CD4-positive, alpha-beta T cell treated with Interleukin-12 subunit alpha and Interleukin-12 subunit beta, for 1 hour (primary cell): ENCODE measurements at places on chromosomes 16 and 17.

GRCh38 chr16:55835581-55835980 is 2.7 kb upstream of the CES1 start:
- no peak for DNase-seq

DNA sequence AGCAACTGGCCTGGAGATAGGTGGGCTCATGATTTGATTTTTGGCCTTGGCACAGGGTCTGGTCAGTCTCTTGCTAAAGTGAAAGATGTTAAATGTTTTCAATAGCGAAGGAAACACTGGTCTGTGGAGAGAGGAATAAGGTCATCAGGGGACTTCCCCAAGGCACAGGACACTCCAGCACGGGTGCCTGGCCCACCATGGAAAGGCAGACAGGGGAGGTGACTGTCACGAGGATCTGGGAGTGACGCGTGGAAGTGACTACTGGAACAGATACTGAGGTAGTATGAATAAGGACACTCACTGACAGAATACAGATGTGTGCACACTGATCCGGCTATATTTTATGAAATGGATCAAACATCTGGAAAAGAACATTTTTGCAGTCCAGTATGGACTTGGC is 16.7 kb upstream of the ICAM2 start:
- DNase-seq = no peak

DNA sequence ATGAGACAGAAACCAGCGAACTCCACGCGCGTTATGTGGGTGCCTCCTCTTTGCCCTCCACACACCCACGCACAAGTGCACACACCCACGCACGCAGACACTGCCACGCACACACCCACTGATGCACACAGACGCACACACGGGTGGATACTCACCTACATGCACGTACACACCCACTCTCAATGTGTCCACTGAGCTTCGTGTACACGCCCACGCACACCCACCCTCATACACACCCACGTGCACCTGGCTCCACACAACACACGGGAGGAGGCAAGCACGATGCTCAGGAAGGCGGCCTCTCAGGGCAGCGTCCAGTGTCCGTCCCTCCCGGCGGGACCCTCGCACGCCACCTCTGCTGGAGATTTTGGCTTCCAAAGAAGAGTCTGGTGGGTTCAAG is 4.2 kb downstream of the RFNG start:
- no peak for DNase-seq

GRCh38 chr17:73643001-73643851 is 1.0 kb downstream of the SDK2 start:
- peak; percentile 15 for DNase-seq

DNA sequence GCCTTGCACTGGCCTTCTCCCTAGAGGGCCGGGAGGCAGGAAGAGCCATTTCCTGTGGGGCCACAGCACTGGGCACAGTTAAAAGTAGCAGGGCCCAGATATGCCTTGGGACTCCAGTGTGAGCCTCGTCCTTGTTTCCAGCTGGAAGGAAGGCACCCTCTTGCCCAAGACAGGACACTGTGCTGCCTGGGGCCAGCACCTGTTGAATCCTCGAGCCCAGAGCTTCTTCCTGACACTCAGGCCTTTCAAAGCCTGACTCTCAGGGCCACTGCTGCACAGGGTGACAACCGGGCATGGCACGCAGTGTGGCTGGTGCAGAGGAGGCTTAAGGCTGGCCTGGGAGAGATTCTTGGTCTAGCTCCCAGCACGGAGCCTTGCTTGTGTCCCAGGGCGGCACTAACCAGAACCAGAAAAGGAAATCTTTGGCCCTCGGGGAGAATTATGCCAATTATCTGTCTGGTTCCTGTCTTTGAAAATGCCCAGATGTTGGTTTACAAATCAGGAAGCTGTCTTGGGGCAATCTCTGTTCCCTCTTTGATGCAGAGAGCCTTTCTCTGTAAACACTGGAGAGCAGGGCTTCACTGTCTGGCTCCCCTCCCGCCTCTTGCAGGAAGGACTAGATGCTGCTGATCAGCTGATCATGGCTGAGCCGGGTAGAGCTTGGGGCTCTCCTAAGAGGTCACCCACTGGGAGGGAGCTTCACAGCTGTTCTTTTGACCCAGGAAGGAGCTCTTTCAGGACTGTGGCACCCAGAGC is 11.1 kb downstream of the LDHD start:
- peak; percentile 25 for DNase-seq

GRCh38 chr17:51132964-51133319 is 12.3 kb upstream of the SPAG9 start:
- DNase-seq = no peak

- DNase-seq = no peak
Observed at GRCh38 chr16:3051494-3051893, 5.1 kb downstream of the MMP25 start.

- DNase-seq = no peak
Observed at GRCh38 chr17:76707985-76708807, 2.6 kb downstream of the MXRA7 start.

DNA sequence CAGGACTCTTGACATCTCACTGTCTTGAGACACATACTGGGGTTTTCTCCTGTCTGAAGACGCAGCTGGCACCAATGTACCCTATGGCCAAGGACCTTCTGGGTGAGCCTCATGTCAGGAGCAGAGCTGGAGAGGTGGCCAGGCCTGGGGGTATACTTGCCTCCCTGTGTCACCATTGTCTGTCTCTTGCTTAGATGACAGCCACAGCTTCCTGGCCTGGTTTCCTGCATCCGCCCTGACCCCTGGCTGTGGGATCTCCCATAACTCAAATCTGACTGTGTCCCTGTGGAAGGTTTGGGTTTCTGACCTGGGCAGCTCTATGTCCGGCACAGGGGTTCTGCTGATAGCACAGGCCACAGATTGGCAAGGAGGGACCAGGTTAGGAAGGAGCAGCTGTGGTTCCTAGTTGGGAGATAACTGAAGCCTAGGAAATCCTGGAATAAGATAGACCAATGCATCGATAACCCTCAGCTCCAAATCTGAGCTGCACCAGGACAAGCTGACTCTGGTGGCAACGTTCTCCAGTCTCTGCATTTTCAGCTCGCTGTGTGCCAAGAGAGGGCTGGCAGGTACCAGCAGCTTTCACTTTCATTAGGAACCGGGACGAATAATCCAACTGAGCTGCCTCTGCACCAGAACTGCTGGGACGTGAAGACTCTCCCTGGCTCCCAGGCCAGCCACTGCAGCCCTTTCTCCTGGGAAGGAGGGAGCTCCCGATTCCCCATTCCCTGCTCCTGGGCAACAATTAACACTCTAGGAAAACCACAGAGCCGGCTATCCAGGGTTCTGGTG is 5.0 kb downstream of the DEXI start:
- peak; percentile 11 for DNase-seq

DNA sequence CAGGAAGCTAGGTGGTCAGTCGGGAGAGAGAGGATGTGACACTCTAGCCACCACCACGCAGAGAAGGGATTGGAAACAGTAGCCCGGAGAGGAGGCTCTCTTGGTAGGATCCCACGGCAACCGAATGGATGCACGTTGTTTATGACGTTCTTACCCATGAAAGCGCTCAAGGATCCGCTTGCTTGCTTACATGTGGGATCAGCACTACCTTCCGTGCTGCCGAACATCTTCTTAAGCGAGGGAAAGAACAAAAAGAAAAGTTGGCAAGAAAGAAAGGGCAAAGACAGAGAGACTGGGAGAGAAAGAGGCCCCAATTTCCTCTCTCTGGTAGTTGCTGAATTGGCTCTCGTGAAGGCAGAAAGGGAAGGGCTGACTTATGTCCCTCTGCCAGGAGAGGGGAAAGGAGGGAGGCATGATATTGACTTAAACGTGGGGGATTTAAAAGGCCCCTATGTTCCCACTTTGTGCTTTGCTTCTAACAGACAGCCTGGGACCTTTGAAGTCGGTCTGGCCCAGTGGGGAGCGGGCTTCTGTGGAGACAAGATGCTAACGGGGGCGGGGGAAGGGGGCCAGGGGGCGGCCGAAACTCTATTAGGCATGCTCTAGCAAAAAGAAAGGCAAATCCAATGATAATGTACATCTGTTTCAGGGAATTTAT is 35.4 kb downstream of the SNX20 start:
- no peak for DNase-seq

GRCh38 chr16:53081032-53081424 is 26.2 kb downstream of the CHD9 start:
- no peak for DNase-seq

DNA sequence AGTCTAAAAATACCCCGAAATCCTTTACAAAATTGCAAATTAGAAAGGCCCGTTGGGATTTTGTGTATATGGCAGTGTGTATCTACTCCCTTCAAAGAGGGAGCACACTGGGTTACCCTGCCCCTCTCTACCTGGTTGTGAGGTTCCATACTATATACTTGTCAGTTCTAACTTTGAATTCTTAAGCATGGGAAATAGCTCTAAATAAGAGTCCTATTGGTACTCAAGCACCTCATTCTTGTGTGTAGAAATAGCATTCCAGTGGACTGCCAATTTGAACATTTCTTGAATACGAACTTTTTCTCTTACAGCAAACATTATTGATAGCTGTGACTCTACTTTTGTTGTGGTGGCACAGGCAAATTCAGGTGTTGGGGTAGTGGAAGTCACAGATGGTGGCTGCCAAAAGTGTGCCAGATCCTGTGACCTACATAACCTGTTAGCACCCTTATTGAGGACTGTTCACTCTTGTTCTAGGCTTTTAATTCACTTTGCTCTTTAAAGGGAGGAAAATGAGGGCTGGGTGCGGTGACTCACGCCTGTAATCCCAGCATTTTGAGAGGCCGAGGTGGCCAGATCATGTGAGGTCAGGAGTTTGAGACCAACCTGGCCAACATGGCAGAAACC is 16.1 kb downstream of the ESRP2 start:
- no peak for DNase-seq

- DNase-seq = no peak
Observed at GRCh38 chr16:25606069-25606468, 85.7 kb upstream of the HS3ST4 start.

DNA sequence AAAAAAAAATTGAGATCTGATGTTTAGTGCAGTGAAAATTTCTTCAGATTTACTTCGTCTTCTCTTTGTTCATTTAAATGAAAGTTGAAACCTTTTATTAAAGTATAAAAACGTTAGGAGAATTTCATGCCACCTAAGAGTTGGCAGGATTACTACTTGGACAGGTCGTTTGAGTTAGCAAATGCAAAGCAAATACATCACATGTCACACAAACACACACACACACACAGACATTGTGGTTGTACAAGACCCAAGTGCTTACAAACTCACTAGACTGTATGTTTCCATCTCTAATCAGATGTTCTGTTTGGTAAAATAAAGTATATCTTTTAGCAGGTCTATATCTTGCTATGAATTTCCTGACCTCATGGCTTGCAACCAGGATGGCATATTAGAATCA is 185.6 kb upstream of the COX10 start:
- no peak for DNase-seq

GRCh38 chr16:46555951-46556350 is 65.2 kb downstream of the SHCBP1 start:
- no peak for DNase-seq

DNA sequence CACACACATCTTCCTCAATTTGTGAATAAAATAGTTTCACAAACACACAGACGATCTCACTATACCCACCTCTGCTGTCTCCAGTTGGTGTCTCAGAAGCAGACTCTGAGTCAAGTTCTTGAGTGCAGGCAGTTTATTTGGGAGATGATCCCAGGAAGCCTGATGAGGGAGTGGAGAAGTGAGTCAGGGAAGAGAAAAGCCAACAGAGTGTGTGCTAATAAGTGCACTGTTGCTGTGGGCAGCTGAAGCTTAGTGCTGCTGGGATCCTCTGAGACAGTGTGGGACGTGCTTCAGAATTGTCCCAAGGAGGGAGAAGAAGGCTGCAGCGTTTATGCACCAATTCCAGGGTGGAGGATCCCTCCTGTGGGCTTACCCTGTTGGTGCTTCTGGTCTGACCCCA is 423.2 kb upstream of the C16orf82 start:
- no peak for DNase-seq

DNA sequence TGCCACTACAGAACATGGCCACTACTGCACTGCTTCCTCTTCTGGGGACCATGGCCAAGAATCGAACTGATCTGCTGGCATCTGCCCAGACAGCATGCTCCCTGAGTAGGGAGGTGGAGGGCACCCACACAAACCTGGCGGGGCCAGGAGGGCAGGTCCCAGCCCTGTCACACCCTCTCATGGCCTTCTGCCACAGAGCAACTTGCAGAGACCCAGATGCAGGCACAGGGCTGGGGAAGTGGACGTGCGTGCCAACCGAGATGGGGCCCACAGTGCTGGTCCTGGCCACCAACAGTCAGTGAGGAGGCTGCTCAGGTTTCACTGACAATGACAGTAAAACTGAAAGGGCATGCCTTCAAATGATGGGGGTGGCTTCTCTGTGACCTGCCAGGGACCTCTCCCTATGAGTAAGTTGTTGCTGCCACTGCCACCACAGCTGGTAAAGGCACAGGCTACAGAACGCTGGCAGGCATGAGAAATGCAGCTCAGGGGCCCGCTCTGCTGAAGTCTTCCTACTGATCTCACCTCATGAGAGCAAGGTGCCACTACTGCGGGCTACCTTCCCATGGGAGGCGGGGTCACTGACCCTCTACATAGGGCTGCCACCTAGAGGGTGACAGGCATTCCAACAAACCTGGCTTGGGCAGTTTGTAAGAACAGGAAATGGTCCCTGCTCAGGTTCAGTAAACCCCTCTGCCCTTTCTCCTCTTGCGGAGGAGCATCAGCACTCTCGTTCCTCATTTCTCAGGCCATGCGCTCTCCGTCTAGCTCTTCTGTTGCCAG is 15.5 kb downstream of the HIC1 start:
- peak; percentile 26 for DNase-seq

GRCh38 chr16:59913666-59914065 is 1179.5 kb upstream of the GOT2 start:
- no peak for DNase-seq

DNA sequence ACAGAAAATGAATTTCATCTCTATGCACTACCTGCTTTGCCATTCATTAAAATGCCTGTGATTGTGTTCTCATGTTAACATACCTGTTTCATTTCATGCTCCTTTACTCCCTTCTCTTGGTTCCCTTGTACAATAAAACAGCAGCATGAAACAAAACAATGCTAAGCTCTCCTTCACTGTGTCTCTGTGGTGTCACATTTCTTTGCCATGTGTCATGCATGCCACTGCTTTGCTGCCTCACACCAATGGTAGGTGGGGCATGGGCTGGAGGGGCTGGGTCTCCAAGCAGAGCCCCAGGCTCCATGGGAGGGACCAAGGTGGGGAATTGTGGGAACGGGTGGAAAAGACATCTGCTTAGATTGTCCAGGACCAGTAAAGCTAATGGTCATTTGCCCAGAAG is 83.6 kb downstream of the RGS9 start:
- no peak for DNase-seq

DNA sequence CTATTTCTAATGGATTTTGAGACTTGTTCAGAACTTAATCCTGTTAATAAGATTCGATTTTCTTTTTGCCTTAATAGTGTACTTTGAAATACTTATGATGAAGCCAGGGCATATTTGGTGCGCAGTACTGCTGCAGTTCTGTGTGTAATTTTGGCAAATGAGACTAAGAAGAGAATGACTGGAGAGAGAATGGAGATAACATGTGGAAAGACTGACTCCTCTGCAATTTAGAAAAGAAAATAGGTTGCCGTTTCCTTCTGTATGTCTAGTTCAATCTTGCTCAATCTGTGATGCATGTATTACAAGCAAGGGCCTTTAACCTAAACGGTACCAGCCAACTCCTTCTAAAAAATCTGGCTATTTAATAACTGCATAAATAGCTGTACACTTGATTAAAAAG is 285.1 kb upstream of the CDH11 start:
- no peak for DNase-seq

GRCh38 chr16:78742501-78743283 is 643.2 kb downstream of the WWOX start:
- peak; percentile 83 for DNase-seq

- DNase-seq = no peak
Observed at GRCh38 chr17:8503807-8504206, 68.1 kb downstream of the NDEL1 start.

- DNase-seq = no peak
Observed at GRCh38 chr16:27108826-27109665, 42.3 kb downstream of the C16orf82 start.
